ENCODE measurements at places on chromosomes 1 and 21. TPM values are rescaled to one million over a fixed set of nuclear protein-coding genes. Genes with fewer than 3 reads are reported as not detected.
A peak's percentile ranks its signal among the peaks of the same experiment; 100 is the strongest.

MAP1LC3C gene
- total RNA-seq: 12.0 TPM

GPR37L1 gene
- total RNA-seq: not detected

DNA sequence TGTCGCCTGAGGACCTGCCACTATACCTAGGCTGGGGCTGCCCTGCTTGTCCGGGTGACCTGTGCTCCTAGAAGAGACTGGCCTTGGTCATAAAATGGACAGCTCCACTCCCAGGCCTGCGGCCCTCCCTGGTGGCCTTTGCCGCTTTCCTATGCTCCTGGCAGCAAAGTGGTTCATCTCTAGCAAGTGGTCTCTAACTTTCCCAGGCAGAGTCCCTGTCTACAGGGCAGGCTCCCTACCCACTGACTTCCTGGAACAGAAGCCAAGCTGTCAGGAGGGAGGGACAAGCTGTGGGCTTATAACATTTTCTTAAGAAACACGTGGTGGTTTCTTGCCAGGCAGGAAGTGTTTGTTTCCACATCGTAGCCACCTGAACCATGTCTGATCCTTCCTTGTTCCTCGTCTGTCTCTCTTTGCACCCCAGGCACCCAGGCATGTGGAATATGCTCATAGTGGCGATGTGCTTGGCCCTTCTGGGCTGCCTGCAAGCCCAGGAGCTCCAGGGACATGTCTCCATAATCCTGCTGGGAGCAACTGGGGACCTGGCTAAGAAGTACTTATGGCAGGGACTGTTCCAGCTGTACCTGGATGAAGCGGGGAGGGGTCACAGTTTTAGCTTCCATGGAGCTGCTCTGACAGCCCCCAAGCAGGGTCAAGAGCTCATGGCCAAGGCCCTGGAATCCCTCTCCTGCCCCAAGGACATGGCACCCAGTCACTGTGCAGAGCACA lies 10.1 kb downstream of the H6PD start:
- DNase-seq: no peak

DBT gene
- 13.4 TPM for total RNA-seq

GRCh38 chr1:25616987-25617624 lies 515 bp downstream of the MAN1C1 start:
- DNase-seq: no peak

FTCD gene
- not detected for total RNA-seq

GRCh38 chr1:111142356-111142975 lies 2.4 kb downstream of the CEPT1 start:
- no peak for DNase-seq

DNA sequence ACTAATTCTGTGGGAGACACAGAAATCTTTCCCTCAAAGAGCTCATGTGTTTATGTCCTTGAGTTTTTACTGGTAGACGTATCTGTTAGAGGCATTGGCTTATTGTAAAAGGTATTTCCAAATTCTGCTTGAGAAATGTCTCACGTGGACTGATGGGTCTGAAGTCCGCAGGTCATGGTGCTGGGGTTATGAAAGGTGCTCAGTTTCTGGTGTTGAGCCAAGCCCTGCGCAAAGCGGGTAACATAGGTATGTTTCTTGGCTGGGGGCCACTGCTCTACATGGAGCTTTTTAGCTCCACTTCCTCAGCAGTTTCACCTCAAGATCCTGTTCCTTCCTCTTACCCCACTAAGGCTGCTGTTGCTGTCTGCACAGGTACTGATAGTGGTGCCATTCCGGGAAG lies 10.8 kb downstream of the UTP25 start:
- no peak for DNase-seq

MAP10 gene
- total RNA-seq: 1.0 TPM

DNA sequence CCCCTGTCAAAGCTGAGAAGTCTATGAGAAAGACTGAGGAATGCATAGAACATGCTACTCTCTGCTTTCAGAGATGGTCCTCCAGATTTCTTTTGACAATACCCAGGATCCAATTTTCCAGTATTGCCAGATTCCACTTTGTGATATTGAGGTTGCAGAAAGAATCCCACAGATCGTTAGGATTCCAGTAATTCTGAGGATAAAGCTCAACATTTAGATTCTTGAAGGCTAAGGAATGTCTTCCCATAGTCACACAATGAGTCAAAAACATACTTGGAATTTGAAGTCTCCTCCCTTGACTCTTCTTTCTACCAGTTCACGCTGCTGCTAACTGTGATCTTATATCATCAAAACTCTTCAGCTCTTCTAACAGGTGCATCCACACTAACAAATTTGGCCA lies 57.1 kb downstream of the TNFSF18 start:
- DNase-seq: no peak

- DNase-seq: peak; percentile 38
Observed at GRCh38 chr1:41558761-41559171, 74.3 kb upstream of the EDN2 start.

AK5 gene
- total RNA-seq: not detected

TMEM52 gene
- total RNA-seq: 2.2 TPM

GRCh38 chr21:22277341-22277740 lies 1279.1 kb downstream of the NCAM2 start:
- DNase-seq: no peak

- DNase-seq: no peak
Observed at GRCh38 chr1:154943649-154944400, 7.3 kb upstream of the PMVK start.

DNA sequence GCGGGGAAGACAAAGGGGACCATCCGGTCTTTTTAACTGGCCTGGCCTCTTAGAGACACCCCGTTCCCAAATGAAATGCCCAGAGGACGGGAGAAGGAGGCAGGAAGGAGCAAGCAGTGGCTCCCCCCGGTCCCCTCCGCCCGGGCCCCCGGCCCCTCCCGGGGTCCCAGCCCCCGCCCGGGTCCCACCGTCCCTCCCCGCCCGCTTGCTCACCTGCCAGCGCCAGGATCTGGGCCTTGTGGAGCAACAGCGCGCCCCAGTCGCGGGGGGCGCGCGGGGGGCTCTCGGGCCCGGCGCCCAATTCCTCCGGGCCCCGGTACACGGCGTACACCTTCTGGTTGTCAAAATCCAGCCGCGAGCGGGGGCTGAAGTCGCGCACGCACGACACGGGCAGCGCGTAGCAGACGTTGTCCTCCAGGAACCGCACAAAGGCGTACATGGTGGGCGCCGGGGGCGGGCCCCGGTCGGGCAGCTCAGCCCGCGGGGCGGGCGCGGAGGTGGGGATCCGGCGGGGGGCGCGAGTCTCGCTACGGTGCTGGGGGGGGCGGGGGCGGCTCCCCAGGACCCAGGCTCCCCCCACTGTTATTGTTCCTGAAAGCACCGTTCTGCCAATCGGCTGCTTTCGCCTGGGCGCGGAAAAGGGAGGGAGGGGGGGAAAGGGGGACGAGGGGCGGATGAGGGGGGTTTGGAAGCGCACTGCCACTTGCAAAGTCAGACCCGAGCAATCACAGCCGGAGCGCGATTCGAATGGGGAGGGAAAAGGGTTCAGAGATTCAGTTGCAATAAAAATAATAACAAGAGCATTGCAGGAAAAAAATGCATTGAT lies at the start of gene BEND5:
Gene BEND5, minus strand, starts transcription at position 499 of the 826 bp plus-strand sequence. Its CDS starts 60 bp downstream, at position 439.
- DNase-seq: peak; percentile 69

C1orf87 gene
- not detected for total RNA-seq

GSTM5 gene
- not detected for total RNA-seq

DNA sequence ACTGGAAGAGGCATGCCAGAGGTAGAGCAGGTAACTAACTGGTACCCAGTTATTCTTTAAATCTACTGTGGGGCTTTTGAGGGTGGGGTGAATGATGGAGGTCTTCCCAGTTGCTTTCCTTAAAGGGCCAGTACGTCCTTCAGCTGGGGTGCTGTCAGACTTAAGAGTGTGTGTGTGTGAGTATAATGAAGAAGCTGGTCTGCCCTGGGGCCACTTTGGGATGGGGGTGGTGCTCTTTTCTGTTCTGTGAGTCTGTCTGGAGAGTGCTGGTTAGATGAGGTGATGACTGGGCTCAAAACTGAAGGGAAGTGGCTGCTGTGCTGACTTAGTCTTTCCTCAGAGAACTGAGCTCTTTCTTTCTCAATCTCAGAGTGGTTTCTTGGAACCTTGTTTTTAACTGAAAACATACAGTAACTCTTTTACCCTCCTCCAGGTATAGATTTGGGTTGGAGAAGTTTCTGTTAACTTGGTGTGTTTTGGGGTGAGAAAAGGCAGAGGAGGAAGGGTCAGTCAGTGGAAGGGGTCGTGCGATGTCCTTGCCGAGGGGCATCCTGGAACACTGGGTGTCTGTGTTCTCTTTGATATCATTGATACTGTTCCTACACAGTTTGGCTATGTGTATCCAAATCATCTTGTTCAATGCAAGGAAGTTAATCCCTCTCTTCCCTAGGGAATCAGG lies 746 bp downstream of the MACF1 start:
- DNase-seq: no peak

DNA sequence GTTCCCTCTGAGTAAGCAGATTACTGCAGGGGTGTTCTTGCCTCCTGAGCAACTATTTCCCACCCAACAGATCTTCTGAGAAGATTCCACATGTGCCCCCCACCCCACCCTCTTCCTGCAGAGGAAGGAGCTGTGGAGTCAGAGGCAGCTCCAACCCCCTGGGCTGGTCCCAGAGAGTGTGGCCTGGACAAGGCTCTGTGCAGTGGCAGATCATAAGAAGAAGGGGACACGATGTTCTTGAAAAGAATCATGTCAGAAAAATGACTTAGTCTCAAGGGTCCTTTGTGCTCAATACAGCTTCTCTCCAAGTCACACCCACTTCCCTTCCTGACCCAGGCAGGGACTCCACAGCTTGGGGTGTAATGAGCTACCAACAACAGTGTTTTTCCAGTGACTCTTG lies 95.2 kb downstream of the SYF2 start:
- no peak for DNase-seq

FCGR2B gene
- total RNA-seq: 5.6 TPM

DNA sequence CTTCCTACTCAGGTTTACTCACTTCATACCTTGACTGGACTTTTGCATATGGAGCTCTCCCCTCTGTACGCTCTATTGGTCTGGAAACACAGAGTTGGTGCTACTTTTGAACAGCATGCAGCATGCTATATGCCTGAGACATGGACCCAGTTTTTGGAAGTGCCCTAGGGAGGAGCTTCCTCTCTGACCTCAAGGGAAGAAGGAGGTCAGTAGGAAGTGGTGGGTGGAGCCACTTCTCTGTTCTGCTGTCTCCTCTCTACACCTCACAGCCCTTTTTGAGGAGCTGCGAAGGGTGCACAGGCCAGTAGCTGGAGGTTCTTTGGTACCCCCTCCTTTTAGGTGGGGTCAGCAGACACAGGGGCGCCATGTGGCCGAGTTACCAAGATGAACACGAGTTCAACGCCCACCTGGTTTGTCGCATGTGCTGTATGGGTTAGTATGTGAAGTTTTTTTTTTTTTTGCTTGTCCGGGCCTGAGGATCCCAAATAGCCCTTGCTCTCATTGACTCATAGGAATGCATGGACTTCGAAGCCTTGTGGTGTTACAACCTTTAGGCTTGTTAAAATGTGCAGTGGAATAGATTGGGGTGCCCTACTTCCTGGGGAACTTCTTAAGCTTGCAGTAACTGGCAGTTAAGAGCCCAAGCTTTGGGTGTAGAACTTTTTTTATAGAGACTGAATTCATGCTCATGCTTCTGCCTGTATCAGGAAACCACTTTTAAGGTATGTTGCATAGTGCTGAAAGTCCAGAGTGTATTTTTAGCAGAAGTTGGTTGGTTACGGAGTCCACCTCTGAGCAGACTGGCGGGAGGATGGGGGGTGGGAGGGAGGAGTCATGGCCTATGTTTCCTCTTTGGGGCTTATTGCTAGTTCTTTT lies 10.7 kb downstream of the MACF1 start:
- no peak for DNase-seq

DNA sequence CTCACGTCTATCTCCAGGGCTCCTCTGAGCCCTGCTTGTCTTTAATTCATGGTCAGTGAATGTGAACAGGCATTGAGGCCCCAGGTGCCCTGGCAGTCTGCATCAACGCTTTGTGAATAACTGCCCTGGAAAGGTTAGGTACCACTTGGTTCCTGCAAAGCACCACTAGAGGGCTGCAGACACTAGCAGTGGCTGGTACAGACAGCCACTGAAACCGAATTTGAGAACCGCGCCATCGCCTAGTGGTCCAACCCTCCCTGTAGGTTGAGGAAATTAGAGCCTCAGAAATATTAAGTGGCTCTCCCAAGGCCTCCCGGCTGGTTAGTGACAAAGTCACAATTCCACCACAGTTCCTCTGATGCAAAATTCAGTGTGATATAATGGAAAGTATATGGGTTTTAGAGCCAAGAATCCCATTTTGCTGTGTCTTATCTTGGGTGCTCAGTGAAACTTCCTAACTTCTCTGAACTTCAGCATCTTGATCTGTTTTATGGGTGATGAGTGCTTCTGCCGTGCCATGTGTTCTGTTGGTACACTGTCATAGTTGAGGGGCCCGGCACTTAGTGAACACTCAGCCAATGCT lies 46.2 kb upstream of the BCL9 start:
- DNase-seq: peak; percentile 76

- DNase-seq: peak; percentile 44
Observed at GRCh38 chr21:44734841-44735240, 23.5 kb upstream of the TSPEAR start.

RPE65 gene
- not detected for total RNA-seq

- DNase-seq: no peak
Observed at GRCh38 chr1:158248771-158249170, 5.5 kb upstream of the CD1A start.

GRCh38 chr1:87335175-87335884 lies 6.7 kb downstream of the LMO4 start:
- DNase-seq: peak; percentile 86

DNA sequence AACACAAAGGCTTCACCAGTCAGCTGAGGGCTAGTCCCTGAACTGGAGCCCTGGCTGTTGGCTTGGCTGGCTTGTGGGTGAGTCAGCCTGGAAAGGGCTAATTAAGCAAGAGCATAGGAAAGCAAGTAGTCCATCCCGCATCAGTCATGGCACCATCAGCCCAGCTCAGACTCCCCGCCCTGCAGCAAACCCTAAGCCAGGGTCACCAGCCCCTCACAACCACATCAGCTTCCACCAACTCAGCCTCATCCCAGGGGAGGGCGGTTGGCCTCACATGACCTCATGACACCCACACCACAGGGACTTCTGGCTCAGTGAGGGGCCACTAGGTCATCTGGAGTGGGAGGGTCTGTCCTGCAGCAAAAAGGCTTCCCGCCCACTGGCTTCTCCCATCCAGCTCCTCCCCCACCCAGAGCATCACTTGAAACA lies 7.0 kb upstream of the SPATC1L start:
- peak; percentile 80 for DNase-seq

- no peak for DNase-seq
Observed at GRCh38 chr1:45018599-45019230, 6.7 kb downstream of the UROD start.

DNA sequence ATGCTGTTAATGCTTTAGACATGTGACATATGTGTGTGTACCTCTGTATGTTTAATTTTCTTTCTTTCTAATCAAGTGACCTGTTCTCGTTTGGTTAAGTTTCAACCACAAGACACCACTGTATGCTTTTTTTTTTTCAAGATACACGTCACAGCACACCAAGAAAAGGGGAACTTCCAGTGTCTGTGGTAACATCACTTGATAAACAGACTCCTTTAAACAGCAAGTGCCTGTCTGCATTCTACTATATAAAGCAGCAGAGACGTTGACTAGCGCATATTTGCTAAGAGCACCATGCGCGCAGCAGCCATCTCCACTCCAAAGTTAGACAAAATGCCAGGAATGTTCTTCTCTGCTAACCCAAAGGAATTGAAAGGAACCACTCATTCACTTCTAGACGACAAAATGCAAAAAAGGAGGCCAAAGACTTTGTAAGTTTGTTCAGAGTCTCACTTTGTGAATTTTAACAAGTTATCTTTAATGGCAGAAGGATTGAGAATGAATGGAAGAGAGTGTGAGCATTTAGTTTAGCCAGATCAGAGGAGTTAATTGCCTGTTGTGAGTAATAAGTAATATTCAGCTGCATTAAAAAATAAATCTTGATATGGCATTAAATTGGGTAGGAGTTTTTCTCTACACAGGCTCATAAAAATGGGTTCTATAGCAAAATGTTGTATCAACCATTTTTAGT lies at the start of gene RGS1:
Gene RGS1, plus strand, starts transcription at position 275 of the 691 bp plus-strand sequence. Its CDS starts 20 bp downstream, at position 295.
- no peak for DNase-seq

- DNase-seq: no peak
Observed at GRCh38 chr1:46041551-46041950, 90.9 kb downstream of the PIK3R3 start.
